ENCODE measurements at places on chromosomes 5 and 9.

DNA sequence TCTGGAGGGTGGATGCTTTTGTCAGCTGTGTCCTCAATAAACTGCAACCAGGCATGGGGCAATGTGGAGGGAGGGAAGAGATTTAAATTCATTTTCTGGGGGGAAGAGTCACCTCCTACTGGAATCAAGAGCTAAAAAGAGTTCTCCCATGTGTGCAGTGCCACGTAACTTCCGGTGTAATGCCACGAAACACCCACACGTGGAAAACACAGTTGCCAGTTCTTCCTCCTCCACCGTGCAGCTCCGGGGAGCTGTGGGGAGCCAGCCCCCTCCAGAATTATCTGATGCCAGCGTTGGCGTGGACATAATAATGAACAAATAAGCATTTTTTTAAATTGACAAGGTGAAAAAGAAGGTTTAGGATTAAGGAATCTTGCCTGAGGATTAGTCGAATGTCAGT is 32.1 kb upstream of the MED10 start:
- no peak for DNase-seq

GRCh38 chr5:37838933-37839341 is 904 bp downstream of the GDNF start:
- no peak for DNase-seq

GRCh38 chr5:166369807-166370206 is 1921.6 kb upstream of the WWC1 start:
- no peak for DNase-seq

GRCh38 chr5:14582797-14583137 is 1.2 kb downstream of the OTULINL start:
- no peak for DNase-seq

DNA sequence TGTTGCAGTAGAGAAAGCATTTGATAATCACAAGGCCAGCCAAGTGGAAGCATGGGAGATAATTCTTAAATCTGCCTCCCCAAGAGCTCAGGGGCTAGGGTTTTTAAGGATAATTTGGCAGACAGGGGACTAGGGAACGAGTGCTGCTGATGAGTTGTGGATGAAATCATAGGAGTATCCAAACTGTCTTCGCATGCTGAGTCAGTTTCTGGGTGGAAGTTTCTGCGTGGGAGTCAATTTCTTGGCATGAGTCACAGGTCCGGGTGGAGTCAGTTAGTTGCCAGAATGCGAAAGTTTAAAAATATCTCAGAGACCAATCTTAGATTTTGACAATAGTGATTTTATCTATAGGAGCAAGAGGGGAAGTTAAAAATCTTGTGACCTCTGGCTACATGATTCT is 112.6 kb downstream of the TMC1 start:
- no peak for DNase-seq

- DNase-seq: no peak
These were observed 47.4 kb downstream of the SPEF2 start for GRCh38 chr5:35665096-35665495.

All from AG09319 (cell line).